Hippocampal formation (tissue), 2 donors: ENCODE measurements at places on chromosomes 4 and X.

GRCh38 chr4:122635205-122635604 lies 14.3 kb upstream of the IL21 start:
- DNase-seq, result no peak

DNA sequence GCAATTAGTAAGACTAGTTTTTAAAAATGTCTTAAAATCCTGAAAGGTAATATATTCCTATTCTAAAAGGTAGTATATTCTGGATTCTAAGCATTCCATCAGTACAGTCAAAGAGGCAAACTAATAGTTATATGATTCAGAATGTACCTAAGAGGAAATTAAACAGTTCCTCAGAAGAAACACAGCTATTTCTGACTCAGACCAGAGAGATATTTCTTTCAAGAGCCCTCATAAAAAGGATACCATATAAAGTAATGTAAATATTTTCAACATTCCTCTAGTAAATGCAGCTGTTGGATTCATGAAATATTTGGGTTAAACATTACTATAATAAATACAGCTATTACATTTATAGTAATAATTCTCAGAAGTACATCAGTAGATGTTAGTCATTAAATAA lies 358.3 kb downstream of the MAGEB5 start:
- no peak for DNase-seq

DNA sequence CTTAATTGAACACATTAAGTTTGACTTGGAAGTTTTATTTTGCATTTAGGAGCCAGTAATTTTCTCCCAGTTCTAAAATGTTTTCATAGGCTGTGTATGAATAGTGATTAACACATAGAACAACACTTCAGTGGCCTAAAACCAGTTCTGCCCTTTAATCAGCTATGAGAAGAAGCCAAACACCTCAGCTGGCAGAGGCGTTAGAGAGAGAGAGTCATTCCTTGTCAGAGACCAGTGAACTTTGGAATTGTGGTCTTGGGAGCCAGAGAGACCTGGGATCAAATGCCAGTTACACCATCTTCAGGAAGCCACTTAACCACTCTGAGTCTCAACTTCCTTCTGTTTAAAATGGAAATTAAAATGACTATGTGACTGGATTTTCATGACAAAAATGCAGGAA lies 39.3 kb upstream of the PRPS2 start:
- DNase-seq, result no peak

DNA sequence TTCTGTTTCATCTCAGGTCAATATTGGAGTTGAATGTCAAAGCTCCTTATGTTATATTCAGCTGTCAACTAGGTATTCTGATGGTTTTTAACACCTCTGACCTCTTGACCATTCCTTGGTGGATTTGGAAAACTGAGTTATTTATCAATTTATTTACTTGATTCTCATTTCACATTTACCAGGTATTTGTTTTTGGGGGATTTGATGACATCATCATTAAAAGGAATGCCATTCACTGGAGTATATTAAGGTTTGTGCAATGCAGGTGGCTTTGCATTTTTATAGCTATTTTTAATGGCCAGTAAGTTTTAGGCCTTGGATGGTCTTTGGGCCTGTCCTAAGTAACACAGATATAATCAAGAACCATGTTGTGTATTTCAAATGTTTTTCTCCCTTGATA lies 67.2 kb downstream of the TSPAN7 start:
- no peak for DNase-seq

DNA sequence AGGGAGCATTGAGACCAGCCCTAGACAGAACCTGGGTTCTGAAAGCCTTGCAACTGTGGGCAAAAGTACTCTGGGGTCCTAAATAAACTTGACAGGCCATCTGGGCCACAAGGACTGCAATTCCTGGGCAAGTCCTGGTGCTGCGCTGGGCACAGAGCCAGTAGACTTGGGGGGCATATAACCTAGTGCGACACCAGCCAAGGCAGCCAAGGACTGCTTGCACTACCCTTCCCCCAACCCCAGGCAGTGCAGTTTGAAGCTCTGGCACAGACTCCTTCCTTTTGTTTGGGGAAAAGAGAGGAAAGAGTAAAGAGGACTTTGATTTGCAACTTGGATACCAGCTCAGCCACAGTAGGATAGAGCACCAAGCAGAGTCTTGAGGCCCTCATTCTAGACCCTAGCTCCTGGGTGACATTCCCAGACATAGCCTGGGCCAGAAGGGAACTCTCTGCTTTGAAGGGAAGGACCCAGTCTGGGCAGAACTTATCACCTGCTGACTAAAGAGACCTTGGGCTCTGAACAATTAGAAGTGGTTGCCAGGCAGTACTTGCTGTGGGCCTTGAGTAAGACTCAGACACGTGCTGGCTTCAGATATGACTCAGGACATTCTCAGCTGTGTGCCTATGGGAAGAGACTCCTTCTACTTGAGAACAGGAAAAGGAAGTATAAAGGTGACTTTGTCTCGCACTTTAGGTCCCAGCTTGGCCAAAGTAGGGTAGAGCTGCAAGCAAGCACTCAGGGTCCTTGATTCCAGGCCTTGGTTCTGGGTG lies 522.8 kb downstream of the GLUD2 start:
- DNase-seq, result no peak

DNA sequence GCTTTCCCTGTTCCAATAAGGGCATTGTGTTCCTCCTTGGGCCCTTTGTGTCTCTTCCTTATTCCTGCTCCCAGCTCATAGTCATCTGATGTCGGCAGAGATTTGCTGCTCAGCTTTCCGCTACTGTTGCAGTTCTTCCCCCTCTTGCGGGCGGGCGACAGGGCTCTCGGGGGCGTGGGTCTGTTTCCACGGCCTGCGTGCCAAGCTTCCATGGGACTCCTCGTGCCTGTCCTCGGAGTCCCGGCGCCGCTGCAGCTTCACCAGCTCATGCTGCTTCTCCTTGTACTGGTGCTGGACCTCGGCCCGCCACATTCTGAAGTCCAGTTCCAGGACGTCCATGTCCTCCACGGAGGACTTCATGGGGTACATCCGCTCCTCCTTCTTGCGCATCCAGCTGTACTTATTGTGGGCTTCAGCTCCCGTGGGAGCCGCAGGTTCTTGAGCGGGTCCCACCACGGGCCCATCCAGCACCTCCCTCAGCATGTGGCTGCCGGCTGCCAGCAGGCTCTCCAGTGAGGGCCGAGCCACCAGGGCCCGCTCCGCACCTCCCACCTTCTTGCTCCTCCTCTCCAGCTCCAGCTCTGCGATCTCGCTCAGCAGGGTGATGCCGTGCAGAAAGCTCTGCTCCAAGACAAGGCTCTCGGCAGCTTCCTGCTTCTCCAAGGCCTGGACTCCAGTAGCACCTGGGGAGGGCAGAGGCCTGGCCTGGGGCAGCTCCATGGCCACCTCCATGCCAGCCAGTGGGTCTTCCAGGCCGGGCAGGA lies 74.1 kb upstream of the UCP1 start:
- no peak for DNase-seq

DNA sequence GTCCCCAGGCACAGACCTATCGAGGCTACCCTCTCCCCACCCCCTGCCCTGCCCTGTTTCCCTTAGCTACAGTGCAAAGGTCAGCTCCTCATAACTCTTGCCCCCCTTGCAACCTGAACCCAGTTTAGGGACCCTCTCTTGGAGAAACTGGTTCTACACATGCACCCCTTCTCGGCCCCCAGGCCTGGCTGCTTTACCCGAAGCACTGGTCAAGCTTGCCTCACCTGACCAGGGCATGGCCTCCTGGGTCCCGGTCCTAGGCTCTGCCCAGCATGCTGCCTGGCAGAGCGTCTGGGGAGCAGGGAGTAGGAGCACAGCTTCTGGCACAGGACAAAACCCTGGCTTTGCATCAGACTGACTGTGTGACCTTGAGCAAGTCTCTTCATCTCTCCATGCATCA lies 28.0 kb downstream of the ZNF185 start:
- no peak for DNase-seq

DNA sequence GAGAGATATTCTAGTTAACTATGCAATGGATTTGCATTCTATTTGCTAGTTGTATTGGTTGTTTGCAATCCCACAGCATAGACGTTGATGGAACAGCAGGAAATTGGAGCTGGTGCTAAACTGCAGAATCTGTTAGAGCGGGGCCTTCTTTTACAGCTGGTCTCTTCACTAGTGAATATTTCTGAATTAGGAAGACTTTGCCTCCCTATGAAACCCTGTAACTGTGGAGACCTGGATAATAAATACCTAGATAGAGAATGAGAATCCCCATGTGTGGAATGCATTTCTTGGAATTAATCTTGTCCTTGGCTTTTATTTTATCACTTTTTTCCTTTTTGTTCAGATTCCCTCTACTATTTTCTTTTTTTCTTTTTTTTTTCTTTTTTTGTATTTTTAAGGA lies 109.7 kb downstream of the SHROOM3 start:
- no peak for DNase-seq

GRCh38 chr4:123398853-123399626 lies 2.4 kb downstream of the SPRY1 start:
- DNase-seq, result peak; percentile 49

- no peak for DNase-seq
These were observed 350.8 kb upstream of the KLF3 start for GRCh38 chr4:38313175-38313574.

DNA sequence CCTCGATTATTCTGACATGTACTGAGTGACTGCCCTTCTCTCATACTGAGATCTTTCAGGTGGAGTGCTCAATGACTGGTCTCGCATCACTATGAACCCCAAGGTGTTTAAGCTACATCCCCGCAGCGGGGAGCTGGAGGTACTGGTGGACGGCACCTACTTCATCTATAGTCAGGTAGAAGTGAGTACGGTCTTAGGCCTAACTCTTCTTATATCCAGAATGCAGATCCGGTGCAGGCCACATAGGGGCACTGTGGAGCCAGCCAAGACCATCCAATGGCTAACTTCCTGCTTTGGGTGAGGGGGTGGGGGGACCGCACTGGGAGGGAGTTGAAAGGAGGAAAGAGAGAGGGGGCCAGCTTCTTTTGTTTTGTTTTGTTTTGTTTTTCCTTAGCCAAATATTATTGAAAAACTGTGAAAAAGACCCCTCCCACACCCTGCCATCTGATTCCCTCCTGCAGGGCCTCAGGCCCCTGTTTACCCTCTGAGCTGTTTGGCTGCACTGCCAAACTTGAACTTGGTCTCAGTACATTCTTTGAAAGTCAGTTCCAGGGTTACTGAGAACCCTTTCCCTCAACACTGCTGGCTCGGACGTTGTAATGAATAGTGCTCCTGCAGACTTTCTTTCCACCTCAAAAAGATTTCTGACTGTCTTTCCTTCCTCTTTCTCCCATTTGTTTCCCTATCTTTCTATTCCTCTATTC lies 16.2 kb downstream of the AWAT2 start:
- DNase-seq, result no peak

DNA sequence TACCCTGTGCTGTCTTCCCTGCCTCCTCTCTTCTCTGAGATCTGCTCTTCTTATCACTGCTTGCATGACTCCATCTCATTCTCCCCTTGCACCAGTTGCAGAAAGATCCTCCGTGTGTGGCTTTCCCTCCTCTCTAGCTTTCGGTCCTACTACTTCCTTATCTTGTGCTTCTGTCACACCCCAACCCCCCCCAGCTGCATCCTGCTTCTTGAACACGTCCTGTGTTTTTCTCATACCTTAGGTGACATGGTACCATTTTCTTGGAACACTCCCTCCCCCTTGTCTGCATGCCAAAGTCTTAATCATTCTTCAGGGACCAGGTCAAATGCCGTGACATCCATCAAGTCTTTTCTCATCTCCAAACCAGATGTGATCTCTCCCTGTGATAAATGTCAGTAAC lies 46.4 kb downstream of the FHL1 start:
- no peak for DNase-seq

DNA sequence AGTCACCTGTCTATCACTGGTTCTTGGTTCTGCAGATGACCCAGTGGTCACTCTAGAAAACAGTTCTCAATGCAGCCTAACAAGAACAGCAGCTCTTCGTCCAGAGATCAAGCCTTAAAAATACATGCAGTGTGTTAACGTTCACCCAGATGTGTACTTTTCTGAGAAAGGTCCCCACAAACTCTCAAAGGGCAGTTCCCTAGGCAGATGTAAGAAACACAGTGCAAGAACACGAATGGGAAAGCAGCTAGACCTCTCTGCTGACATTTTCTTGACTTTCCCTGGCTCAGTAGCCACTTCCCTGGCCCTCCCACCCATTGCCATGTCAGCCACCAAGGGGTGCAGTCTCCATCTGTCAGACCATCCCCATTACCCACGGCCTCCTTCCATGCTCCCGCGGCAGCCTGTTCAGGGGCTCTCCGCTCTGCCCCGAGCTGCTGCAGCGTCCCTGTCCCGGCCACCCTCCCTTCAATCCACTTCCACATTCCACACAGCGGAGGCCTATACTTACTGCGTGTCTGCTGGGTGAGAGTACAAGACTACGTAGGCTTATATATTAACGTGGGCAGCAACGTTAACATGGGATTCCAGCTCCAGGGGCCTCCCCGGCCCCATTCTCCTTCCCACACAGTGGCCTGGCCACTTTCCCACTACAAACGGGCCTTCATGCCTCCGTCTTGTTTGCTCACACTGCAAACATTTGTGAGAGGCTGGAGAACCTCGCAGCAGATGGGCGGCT lies 34.3 kb downstream of the IRF2 start:
- no peak for DNase-seq

DNA sequence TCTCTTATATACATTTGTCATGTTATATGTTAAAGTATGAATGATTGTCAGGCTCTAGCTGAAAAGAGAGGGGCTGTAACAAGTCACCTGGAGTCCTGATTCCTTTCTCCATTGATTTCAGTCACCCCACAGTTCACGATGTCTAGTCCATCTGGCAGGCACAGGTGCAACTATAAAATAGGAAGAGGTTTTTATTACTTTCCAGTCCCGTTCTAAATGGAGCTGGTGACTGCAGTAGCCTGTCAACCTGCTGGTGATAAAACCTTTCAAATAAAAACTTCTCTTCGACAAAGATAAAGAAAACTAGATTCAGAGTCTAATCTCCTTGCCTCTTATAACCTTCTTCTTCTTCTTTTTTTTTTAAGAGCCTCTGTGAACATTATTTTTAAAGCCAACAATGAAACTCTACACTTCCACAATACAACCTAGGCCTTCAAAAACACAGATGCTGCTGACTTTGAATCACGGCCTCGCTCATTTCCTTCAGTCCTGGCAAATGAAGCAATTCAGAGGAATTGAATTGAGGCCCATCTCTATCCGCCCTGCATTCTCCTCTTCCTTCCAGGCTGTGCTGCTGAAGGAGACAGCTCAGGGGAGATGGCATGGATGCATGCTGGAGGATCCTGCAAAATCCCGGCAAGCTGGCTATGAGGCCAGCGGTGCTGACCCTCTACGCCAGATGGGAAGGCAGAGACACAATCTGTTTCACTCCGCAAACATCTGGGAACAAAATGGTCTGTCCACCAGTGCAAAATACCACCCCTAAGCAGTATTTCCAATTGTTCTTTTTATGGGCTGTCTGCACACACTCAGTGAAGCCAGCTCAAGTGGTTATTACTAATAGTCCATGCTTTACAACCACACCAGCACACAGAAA lies 27.3 kb upstream of the CDKN2AIP start:
- DNase-seq, result no peak
